ENCODE measurements at places on chromosomes 2 and 18.
A peak's percentile ranks its signal among the peaks of the same experiment; 100 is the strongest.

GRCh38 chr18:70333757-70334156 is 44.9 kb downstream of the SOCS6 start:
- DNase-seq = no peak

DNA sequence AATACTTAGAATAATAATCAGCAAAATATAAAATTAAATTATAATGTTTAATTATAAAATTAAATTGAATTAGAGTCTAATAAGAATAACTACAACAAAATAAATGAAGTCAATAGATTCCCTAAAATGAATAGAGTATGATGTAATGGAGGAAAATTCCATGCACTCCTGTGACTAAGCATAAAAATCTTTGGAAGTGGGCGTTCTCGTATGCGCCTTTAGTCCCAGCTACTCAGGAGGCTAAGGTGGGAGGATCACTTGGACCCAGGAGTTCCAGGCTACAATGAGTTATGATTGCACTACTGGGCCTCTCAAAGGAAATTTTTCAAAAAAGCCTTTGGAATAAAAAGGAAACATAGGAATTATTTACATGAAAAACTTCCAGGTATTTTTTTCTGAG is 955.4 kb upstream of the POU3F3 start:
- DNase-seq = no peak

DNA sequence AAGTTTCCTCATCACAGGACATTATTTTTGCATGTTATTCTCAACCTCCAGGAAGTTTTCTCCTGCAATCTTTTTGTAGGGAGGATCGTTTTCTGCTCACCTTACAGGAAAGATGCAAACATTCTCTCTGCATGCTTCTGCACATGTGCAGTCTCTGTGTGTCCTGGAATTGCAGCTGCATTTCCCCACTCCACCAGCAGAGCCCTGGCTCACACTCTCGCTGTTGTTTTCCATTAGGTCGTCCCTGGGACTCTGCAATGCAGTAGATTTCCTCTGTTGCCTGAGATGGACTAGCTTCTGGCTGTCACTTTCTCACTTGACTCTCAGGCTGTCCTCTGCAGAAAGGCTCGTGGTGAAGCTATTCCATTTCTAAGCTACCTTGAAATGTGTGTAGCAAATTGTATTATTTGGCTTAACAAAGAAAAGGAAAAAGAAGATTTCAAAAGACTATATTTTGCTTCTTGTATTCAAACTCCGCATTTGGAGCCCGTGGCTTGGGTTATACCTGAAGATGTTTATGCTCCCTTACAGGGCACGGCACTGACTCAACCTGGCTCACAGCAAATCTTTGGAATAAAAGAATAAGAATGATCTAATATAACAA is 346.7 kb downstream of the RAD51AP2 start:
- DNase-seq = peak; percentile 17

- DNase-seq = no peak
Measured at GRCh38 chr18:22314001-22314400, 103.7 kb downstream of the CTAGE1 start.

- DNase-seq = no peak
Measured at GRCh38 chr2:28982381-28982950, 1.4 kb downstream of the TOGARAM2 start.

DNA sequence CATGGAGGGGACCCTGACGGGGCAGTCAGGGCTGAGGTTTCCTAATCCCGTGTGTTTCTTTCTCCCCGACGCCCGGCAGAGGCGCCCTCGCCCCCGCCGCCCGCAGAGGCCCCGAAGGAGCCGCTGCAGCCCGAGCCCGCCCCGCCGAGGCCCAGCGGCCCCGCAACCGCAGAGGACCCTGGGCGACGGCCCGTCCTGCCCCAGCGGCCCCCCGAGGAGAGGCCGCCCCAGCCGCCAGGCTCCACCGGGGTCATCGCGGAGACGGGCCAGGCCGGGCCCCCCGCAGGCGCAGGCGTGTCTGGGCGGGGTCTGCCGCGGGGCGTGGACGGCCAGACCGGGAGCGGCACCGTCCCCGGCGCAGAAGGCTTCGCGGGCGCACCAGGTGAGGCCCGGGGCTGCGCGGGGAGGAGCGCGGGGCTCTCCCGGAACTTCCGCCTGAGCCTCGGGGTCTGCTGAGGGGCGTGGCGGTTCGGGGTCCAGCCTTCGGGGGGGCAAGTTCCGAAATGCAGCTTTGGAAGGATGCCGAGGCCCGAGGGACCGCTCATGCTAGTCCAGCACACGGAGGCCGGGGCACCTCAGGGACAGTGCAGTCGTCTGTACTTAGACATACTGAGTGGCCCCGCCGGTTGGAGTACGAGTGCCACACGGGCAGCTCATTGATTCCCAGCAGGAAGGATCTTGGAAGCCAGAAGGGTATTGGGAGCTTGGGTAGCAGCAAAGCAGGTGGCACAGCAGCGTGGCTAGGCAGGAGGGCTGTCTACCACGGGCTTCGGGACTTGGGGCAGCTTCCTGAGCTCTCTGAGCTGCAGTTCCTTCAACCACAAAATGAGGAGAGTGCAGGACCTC is 60.1 kb downstream of the EMILIN2 start:
- no peak for DNase-seq

DNA sequence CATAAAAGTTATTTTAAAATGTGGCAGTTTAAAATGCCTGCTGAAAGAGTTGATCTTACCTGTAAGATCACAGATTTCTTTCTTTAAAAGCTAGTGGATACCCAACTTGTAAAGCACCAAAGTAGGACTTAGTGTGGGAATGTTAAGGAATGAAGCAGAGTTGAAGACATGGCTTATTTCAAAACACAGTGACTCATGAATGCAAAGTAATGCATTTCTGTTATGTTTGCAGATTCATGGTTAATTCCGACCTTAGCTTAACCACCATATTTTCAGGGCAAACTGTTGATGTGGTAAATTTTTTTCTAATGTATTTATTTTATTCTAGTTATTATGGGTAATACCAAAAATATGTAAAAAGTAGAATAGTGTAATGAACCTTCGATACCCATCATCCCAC is 206.8 kb upstream of the FOSL2 start:
- DNase-seq = no peak

DNA sequence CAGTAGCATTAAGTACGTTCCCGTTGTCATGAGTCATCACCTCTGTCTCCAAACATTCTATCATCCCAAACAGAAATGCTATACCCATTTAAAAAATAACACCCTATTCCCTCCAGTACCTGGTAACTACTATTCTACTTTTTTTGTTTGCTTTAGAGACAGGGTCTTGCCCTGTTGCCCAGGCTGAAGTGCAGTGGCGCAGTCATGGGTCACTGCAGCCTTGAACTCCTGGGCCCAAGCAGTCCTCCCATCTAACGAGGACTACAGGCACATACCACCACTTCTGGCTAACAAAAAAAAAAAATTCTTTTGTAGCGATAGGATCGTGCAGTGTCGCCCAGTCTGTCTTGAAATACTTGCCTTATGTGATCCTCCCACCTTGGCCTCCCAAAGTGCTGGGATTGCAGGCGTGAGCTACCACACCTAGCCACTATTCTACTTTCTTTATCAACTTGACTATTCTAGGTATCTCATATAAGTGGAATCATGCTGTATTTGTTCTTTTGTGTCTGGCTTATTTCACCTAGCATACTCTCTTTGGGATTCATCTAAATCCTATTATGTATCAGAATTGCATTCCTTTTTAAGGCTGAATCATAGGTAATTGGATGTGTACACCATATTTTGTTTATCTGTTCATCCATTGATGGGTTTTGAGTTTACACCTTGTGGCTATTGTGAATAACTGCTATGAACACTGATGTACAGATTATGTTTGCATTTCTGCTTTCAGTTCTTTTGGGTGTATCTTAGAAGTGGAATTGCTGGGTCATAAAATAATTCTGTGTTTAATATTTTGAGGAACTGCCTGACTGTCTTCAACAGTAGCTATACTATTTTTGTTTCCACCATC is 14.4 kb downstream of the ZCCHC2 start:
- DNase-seq = no peak

DNA sequence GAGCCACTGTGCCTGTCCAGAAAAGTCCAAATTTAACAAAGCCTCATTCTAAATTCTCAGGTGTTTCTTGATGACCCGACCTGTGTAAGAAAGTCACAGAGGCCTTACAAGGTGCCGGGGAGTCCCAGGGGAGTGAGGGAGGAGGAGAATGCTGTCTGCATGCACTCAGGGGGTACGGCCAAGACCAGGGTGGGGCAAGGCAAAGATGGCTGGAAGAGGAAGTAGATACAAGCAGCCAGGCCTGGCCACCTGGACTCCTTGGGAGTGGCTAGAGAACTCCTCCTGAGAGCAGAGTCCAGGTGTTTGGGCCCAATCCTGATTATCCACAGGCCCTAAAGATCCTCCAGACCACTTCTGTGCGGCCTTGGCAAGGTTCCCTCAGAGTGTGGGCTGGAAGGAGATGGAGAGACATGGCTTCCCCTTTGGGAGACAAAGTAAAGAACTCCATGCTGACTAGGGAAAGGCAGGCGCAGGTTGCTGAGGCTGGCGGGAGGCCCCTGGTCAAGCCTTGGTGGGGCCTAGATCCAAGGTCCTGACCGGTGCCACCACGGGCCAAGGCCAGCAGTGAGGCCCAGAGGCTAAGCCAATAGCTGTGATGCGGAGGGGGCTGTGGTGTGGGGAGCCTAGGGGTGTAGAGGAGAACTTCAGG is 74.7 kb downstream of the COPS8 start:
- no peak for DNase-seq

DNA sequence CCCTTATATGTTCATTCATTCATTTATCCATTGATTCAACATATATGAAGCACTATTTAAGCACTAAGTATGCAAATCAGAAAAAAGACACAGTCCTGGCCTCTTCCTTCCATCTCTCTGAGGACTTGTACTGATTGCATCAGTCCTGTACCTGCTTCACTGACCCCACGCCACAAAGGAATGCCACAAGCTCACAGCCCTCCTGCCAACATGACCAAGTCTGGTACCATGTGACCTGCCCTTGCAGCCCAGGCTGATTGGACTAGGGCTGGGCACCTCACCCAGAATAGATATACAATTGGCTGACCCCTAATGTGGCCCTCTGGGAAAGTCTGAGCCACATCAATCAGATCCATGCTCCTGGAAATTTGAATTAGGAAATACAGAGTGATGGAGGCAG is 196.6 kb downstream of the AGPS start:
- no peak for DNase-seq

GRCh38 chr2:219003267-219003634 is 10.0 kb upstream of the CRYBA2 start:
- DNase-seq = no peak

- no peak for DNase-seq
Measured at GRCh38 chr2:101038455-101039255, 36.6 kb downstream of the RPL31 start.

DNA sequence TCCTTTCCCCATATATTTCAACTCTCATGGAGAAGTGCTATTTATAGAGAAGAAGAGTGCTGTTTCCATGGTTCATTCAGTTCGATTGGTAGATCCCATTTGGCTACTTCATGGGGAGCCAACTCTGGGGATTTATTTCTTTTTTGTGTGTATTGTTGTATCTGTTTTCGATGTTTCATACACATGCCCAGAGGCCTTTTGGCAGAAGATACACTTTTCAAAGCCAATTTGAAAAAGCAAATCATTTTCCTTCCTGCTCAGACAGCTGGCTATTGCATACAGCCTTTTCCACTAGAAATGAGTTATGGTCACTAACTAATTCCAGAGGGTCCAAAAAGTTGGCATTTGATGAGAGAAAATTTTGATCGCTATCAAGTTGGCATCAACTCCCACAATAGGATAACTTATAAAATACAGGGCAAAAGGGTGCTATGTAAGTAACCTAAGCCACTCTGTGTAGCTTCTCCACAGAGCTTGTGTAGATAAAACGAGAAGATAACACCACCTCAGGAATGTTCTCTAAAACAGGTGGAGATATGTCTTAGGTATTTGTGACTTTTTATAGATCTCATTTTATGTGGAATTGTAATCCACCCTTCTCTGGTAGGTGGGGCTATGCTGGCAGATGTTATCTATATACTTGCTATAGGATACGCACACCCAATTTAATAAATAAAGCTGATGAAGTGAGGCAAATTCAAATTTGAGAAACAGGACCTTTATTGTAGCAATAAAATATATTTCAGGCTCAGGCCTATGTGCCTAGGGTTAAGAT is 798.5 kb downstream of the SATB2 start:
- DNase-seq = no peak

- DNase-seq = no peak
Measured at GRCh38 chr2:120979921-120980320, 244.3 kb downstream of the GLI2 start.

- no peak for DNase-seq
Measured at GRCh38 chr2:26959331-26959730, 11.1 kb upstream of the MAPRE3 start.

- DNase-seq = no peak
Measured at GRCh38 chr18:54766634-54767033, 61.6 kb upstream of the RAB27B start.

DNA sequence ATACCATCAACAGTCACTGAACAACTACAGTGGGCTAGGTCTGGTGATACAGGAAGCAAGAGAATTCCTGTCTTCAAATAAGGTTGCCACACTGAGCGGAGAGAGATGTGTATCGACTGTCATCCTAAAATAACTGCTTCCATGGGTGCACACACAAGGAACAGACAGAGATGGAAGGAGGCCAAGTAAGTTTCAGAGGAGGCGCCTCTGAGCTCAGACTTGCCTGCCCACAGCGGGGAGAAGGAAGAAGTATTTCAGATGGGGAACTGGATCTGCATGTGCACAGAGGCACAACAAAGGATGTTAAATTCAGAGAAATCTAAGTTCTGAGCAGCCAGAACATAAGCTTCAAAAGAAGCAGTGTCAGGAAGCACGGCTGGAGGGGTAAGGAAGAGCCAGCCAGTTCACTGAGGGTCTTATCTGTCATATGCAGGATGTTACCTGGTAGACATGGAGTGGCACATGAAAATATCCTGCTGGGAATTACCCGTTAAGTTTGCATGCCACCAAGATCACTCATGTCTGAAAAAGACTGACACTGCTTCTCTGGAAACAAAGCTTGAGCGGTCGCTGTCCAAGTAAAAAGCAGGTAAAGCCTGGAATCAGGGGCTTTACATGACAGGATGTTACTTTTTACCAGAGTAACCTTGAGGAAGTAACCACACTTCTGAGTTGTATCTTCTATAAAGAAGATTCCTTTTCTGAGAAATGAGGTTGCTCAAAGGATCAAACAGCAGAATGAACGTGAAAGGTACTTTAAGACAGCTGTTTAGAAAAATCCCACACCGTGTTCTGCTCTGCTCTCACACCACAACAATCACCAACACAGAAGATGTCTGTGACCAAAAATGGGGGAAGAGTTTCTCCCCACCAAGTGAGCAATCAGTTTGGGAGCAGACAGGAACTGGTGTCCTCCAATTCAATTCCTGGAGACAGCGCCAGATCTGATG is 260.2 kb downstream of the NBAS start:
- DNase-seq = no peak

- DNase-seq = no peak
Measured at GRCh38 chr2:8592736-8593135, 89.1 kb upstream of the ID2 start.

DNA sequence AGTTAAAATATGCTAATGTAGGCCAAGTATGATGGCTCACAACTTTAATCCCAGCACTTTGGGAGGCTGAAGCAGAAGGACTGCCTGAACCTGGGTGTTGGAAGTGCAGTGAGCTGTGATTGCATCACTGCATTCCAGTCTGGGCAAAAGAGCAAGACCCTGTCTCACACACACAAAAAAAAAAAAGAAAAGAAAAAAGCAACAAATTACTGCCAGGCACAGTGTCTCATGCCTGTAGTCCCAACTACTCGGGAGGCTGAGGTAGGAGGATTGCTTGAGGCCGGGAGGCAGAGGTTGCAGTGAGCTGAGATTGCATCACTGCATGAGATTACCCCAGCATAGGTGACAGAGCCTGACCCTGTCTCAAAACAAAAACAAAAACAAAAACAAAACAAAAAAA is 110.6 kb downstream of the PRELID3A start:
- no peak for DNase-seq

GRCh38 chr2:134206031-134206430 is 47.8 kb upstream of the MGAT5 start:
- DNase-seq = no peak
